Inflammatory macrophage treated with lipopolysaccharide for 4 hours (primary cell): ENCODE measurements at places on chromosomes 12 and 14.
A peak's percentile ranks its signal among the peaks of the same experiment; 100 is the strongest.

DNA sequence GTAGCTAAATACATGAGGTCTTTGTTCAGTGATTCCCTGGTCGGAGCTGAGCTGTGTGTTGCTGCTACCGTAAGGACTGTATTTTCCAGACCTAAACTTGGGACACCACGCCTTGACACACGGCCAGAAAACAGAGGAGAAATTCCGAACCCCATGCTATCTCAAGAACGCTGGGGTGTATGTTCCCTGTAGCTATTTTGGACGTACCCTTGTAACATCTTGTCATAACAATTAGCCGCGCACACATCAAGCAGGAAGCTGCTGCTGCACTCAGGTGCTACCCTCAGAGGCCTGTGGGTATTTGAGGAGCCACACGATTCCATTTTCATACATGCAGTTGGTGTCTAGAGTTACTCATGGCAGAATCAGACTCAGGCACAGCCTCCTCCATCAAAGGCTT is 255.0 kb downstream of the TMEM132C start:
- no peak for DNase-seq

- DNase-seq, result no peak
Observed at GRCh38 chr12:97767347-97767746, 304.7 kb downstream of the RMST start.

GRCh38 chr12:117686911-117687377 is 281.8 kb downstream of the KSR2 start:
- no peak for DNase-seq

DNA sequence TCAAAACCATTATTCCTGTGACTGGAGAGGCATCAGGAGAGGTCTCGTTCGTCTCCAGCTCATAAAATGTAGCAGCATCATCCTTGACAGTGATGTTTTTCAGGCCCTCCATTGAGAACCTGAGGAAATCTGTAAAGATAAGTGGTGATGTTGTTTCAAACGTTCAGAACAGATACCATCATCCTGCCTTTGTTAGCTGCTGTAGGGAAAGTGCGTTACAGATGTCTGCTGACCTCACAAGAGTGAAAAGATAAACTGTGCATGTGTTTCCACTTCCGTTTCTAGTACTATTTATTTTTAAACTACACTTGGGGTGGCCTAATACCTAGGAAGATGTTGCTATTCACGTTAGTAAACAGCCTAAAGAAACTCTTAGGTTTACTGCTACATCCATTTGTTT is 28.4 kb downstream of the BCL2L14 start:
- no peak for DNase-seq

- peak; percentile 82 for DNase-seq
Observed at GRCh38 chr12:120720234-120720986, 5.2 kb upstream of the ACADS start.
